ENCODE measurements at places on chromosomes 4 and X.

- DNase-seq, result peak; percentile 13
Measured at GRCh38 chr4:646460-646859, 21.1 kb downstream of the PDE6B start.

- DNase-seq, result no peak
Measured at GRCh38 chr4:35943606-35944005, 300.7 kb downstream of the ARAP2 start.

DNA sequence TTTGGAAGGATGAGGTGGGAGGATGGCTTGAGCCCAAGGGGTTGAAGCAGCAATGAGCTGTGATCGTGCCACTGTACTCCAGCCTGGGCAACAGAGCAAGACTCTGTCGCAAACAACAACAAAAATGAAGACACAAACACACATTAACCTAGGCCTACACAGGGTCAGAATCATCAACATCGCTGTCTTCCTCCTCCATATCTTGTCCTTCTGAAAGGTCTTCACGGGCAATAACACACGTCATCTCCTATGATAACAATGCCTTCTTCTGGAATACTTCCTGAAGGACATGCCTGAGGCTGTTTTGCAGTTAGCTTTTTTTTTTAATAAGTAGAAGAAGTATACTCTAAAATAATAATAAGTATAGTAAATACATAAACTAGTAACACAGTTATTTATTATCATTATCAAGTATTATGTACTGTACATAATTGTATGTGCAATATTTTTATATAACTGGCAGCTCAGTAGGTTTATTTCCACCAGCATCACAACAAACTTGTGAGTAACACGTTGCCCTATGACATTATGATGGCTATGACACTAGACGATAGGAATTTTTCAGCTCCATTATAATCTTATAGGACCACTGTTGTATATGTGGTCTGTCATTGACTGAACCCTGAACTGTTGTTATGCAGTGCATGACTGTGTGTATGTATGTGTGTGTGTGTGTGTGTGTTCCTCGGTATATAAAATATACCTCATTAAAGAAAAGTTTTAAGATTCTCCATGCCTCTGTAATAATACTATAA is 69.2 kb upstream of the MAML3 start:
- DNase-seq, result no peak

DNA sequence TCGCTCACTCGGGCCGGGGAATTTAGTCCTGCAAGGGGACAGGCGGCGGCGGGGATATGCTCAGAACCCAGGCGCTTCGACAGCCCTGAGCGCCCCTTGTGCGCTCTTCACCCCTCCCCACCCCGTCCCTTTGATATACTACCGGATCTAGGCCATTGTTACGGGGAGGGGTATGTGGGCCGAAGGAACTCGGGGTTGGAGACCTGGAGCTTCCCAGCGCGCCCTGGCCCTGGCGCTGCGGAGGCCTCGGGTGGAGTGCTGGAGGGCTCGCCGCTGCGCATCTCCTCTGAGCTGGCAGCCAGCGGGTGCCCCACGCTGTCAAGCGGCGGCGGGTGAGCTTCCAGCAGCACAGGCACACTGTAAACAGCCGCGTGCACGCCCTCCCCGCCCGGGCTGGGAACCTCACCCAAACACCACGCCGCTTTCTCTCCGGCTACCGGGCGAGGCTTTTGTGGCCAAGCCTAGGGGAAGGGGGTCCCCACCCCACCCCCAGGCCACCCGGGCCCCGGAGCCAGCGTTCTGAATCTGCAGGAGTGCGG is 54.5 kb upstream of the BCOR start:
- DNase-seq, result no peak

- no peak for DNase-seq
Measured at GRCh38 chr4:186624951-186625350, 69.6 kb upstream of the MTNR1A start.

DNA sequence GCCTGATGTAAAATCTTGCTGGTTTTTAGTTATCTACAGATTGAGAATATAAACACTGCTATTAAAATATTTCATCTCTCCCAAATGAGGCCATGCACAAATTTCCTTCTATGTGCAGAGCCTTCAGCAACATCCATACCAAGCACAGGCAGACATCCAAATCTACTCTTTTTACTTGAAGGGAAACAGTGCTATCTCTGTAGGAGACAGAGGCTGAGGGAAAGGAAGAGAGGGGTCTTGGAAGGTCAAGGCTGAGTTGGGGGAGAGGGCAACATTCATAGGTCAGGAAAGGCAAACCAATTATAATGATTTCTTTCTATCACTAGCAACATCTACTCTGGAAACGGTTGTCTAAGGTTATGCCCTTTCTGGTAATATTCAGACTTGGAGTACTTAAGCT is 240.2 kb downstream of the CBR4 start:
- DNase-seq, result no peak

DNA sequence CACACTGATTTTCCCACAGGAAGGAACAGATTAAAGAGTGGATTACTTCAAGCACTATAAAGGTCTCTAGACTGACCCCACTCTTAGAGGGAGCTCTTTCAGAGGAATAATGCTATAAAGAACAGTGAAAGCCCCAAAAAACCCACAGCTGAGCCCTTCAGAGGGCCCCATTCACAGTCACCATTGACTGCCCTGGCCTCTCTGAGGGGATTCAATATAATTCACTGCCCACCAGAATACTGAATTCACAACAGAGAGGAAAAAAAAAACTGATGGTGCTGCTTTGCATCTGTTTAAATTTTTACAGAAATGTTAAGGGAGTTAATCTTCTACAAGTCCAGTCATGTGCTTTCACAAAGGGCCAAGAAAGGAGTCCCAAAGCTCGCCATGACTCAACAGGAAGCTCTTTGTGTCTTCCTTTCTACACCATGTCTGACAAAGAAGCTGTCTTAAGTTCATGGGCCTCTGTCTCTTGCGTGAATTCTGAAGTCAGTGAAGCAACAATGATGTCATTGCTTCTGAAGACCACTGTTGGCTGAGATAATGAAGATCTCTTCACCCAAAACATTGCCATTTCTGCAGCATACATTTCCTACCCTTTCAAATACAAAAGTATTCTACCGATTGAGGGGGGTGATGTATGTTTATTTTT is 174.9 kb downstream of the ADAMTS3 start:
- no peak for DNase-seq

- no peak for DNase-seq
Measured at GRCh38 chr4:138724530-138724929, 291.1 kb upstream of the NOCT start.

DNA sequence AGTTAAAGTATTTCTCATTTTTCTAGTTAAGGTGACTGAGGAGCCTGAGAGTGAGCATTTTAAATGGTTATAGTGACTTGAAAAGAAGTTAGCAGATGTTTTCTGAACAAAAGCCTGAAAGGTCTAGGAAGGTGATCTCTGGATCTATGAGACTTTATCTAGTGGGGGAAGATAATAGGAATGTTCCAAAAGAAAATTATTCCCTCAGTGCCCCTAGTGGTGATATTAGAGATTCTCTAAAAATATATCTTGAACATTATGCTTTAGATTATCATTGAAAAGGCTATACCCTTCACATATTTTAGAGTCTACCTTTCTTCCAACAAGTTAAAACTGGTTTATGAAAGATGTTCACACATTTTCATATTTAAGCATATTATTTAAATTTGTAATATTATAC is 69.0 kb upstream of the SPANXN1 start:
- DNase-seq, result no peak

DNA sequence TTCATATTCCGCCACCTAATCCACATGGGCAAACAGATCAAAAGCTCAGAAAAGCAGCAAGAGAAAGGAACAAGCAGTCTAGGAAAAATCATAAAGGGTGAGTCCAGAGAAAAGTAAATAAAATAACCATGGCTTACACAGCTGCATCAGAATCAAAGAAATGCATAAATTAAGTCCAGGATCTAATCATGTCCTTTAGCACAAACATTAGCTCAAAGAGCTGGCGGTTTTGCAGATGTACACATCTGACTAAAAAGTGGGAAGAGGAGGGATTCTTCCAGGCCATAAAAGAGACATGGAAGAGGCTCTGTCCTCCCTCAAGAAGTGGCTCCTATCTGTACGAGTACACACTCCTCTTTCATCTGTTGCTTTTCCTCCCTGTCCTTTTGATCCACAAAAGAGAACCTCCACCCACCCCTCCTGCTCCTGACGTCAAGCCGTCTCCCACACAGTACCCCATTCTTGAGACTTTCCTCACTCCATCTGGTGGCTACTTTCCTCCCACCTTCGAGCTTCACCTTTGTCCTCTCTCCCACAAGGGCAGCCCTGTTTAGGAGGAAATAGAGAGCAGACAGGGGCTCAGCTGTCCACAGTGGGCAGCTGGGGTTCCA is 92.5 kb downstream of the RASL11B start:
- DNase-seq, result no peak

DNA sequence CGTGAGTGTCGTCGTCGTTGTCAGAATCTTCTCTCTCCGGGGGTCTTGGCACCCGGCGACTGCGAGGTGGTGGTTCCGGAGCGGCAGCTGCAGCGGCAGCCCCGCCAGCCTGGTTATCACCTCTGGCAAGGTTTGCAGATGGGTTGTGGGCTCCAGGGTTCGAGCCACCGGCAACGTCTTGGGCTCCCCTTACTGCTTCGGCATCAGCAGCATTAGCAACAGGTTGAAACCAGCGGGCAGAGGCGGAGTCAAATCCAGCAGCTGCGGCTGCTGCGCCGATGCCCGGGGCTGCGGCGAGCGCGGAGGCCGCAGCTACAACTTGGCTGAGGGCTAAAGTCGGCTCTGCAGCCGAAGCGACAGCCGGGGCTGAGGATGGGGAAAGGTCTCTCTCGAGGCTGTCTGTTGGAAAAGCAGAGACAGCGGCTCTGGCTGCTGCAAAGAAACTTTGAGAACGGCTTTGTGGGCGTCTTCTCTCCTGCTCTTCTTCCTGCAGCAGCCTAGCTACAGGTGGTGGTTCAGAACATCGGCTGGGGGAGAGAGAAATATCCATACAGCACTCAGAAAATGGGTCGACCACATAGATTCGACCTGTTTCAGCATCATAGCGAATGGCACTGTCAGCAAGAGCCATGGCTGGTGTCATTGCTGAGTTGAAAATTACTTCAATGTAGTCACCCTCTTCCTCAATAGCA is 3.6 kb downstream of the IRS4 start:
- DNase-seq, result no peak

DNA sequence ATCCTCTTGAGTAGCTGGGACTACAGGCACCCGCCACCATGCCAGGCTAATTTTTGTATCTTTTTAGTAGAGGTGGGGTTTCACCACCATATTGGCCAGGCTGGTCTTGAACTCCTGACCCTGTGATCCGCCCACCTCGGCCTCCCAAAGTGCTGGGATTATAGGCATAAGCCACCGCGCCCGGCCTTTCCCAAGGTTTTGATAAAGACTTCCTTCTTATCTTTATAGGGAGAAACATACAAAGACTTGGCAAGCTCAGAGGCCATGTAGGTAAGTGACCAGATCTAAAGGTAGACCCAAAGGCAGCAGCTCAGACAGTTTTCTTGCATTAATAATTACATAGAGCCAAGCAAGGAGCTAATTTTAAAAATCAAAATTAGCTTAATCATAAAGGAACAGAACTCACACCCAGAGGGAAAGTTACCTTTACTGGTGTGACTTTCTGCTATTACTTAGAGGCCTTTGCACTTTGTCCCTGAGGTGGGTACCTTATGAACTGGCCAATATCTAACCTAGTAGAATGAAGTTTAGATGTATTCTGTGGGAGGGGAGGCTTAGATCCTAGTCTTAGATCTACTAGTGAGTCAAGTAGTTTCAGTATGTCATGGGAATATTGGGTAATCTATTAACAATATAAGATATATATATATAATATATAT is 67.3 kb downstream of the HPGD start:
- DNase-seq, result no peak

DNA sequence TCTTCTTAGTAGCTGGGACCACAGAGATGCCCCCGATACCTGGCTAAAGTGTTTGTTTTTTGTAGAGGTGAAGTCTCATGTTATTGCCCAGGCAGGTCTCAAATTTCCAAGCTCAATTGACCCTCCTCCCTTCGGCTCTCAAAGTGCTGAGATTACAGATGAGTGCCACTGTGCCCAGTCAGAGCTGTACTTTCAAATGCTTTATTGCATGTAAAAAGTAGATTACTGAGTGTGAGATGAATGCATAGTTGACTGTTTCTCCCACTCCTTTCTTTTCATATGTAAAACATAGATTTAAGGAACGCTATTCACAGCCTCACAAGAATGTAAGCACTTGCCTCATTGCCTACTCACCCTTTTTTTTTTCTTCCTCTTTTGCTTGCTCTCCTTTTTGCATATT is 984.4 kb upstream of the PABPC4L start:
- DNase-seq, result no peak

- no peak for DNase-seq
Measured at GRCh38 chrX:123454712-123455431, 270.8 kb downstream of the GRIA3 start.

DNA sequence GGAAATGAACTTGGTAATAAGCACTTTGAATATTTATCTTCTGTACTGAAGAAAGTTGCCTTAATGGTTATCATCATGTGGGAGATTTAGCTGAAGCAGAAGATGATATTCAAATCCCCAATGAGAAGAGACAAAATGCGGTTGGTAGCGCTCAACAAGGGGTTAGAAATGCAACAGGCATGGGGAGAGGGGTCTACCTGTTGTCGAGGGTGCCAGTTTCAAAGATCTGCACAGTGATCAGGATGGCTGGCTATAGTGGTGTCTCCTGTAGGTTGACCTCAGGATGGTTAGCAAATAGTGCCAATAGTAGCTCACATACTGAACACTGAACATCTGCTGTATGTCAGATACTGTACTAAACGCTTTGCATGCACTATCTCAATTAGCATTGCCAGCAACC is 7.0 kb upstream of the HS6ST2 start:
- no peak for DNase-seq

GRCh38 chr4:15476396-15476795 is 6.7 kb downstream of the CC2D2A start:
- no peak for DNase-seq

GRCh38 chr4:135316266-135316779 is 1114.7 kb upstream of the PABPC4L start:
- no peak for DNase-seq

DNA sequence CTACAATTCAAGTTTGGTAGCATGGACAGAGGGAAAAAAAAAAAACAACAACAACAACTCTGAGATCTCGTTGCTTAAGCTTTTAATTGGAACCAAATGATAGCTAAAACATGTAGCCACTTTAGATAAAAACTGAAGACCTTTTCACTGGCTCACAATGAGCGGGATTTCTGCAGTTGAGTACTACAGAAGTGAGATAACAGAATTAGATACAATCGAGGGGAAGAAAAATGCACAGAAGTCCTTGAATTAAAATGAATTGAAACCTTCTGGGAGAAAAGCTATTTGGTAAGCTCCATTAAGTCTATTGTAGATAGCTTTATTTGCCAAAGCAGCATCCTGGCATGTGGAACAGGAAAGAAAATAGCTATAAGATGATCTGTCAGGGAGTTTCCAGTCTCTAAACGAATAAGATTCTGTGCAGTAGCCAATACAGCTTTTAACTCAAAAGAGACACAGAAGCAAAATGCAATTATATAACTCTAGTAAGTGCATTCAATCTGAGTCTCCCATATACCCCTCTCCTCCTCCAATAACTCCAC is 248.5 kb downstream of the ENOX2 start:
- DNase-seq, result no peak

DNA sequence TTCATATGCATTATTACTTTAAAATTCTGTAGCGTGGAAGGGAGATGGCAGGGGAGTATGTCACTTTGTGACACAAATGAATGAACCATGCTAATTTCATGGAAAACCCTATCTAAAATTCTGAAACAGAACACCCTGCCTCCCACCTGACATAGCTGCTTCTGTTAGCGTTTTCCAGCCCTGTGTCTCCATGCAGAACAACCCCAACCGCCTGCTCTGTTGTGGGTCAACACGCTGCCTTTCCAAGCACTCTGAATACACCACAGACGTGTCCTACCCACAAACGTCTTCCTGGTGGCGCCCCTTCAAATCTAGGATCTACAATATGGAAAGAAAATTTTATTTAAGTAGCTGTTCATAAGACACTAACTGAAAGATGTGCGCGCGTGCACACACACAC is 238.6 kb downstream of the TRIML1 start:
- DNase-seq, result no peak

All from stimulated activated CD4-positive, alpha-beta T cell treated with anti-CD3 and anti-CD28 coated beads, Interleukin-2, amount 100 ng/mL, for 48 hours (primary cell).